Subcutaneous preadipocyte (primary cell): ENCODE measurements at places on chromosomes 1 and 21. TPM values are rescaled to one million over a fixed set of nuclear protein-coding genes. Genes with fewer than 3 reads are reported as not detected.

Gene NBPF4
- not detected in 2 replicates for total RNA-seq

Gene UBE4B
- total RNA-seq, result 45.9 and 55.5 TPM in 2 replicates

Gene LGALS8
- total RNA-seq, result 61.2 and 63.9 TPM in 2 replicates

Gene MAP1LC3C
- under 0.01 and 0.20 TPM in 2 replicates for total RNA-seq

Gene TGFB2
- total RNA-seq, result 0.73 and 0.78 TPM in 2 replicates

Gene CFAP74
- not detected in 2 replicates for total RNA-seq

Gene DMBX1
- total RNA-seq, result not detected in 2 replicates
